Stimulated activated CD4-positive, alpha-beta T cell treated with anti-CD3 and anti-CD28 coated beads, Interleukin-2, amount 100 ng/mL, for 4 hours (primary cell): ENCODE measurements at places on chromosomes 5 and 9.
A peak's percentile ranks its signal among the peaks of the same experiment; 100 is the strongest.

- no peak for DNase-seq
These were observed 3.1 kb downstream of the GCNT1 start for GRCh38 chr9:76462126-76462525.

DNA sequence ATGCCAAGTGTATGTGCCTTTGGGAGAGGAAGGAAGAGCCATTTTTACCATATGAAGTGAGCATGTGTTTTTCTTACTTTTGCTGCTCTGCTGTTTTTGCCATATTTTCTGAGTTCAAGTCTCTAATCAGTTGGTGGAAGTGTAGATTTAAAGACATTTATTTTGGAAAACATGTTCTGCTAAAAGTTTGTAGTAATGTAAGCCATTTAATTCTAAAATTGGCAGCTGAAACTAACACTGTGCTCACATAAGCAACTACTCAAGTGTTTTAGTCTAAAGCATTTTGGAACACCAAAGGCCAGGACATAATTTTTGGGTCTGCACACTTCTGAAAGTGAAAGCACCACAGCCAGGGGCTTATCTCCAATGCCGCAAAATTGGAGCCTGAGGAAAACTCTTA, 363.4 kb upstream of the ZNF608 start:
- DNase-seq = no peak

DNA sequence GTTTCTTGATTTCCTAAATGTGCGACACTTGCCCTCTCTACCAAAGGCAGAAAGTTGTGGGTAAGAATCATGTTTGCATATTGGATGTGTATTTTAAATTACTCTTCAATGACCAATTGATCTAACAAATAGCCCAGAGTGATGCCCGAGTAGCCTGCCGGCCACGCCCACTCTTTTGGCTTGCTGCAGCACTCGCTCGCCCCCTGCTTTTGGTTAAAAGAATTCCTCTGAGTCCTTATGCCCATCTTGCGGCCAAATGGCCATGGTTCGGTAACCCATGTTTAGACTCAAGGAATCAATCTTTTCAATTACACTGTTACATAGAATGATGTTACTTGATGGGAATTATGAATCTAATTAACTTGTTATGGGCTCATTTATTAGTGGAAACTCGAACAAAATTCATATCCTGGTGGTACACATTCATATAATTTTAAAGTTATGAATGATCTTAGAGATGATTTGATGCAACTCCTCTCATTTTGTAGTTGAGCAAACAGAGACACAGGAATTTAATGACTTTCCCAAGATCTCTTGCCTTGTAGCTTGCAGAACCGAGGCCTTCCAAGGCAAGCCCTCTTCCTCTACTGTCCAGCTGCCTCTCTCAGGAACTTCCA, 36.5 kb downstream of the PPIC start:
- no peak for DNase-seq

- no peak for DNase-seq
These were observed 95.0 kb downstream of the MAN2A1 start for GRCh38 chr5:109784687-109785086.

DNA sequence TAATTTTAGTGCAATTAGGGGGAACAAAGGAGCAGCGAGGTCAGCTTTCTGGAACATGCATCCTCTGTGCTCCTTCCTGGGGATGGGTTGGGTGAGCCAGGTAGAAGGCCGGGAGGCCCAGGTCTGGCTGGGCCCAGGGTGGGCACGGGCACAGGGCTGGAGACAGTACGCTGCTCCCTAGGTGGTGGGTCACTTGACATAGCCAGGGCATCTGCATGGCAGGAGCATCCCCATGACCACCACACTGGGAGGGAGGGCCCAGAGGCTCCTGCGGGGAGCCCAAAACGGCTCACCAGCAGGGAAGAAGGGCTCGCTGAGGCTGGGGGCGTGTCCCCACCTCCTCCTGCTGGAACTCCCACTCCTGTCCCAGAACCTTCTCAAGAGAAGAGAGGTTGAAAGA, 216.8 kb downstream of the NXNL2 start:
- no peak for DNase-seq

DNA sequence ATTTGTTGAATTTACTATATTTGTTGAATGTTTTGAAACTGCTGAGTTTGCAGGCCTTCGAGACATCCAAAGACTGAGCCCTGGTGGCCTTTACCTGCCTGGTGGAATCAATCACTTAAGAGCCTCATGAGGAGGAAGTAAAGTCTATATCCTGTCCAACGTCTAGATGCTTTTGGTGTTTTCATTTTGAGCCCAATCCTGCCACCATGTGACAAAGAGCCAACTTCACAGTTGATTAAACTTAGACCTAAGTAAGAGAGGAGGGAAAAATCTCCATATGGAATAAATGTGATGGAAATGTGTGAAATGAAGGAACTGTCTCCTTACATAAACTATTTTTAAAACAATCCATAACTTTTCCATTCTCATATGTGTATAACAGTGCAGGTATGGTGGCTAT, 220.1 kb downstream of the PRR16 start:
- no peak for DNase-seq

DNA sequence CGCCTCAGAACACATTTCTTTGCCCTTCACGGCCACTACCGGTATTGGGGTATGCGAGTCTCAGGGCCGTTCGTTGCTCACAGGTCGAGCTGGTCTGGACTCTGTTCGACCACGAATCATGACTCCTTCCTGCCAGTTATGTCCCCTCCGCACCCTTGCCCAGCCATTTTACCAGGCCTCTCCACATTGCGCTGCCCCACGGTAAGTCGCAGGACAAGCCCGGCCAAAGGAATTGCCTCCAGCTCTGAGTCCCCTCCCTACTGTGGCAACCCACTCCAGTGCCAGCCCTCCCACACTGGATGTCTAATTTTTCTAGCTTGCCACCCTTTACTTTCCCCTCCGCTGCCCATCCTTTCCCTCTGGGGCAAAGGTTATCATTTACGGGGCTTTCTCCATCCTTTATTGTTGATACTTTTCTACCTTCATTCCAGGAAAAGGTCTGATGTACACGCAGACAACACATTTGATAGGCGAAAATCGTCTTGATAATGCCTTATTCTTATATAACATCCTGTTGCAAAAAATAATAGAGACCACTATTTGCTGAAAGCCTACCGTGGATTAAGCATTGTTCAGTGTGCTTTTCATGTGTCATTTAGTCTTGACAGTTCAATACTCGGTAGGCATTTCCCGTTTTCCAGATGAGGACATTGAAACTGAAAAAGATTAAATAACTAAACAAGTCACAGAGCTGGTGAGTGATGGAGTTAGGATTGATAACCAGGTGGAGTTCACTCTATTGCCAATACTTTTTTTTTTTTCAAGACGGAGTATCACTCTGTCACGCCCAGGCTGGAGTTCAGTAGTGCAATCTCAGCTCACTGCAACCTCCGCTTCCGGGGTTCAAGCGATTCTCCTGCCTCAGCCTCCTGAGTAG, 958 bp upstream of the HSPA5 start:
- DNase-seq = no peak

- no peak for DNase-seq
These were observed 134.5 kb downstream of the NFIB start for GRCh38 chr9:14179449-14179848.

DNA sequence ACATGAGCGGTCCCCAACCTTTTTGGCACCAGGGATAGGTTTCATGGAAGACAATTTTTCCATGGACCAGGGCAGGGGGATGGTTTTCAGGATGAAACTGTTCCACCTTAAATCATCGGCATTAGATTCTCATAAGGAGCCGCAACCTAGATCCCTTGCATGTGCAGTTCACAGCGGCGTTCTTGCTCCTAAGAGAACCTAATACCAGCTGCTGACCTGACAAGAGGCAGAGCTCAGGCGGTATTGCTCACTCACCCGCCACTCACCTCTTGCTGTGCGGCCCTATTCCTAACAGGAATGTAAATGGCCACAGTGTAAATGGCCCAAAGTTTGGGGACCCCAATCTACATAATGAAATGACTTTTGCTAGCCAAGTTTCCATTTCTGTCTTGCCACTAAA, 3.1 kb upstream of the PLIN2 start:
- no peak for DNase-seq

- peak; percentile 29 for DNase-seq
These were observed at the start of gene VAV2 for GRCh38 chr9:133991964-133992779. Gene VAV2 (minus strand): TSS chr9:133992324. CDS start chr9:133992278, 46 bp downstream.

GRCh38 chr9:13868336-13868735, 445.6 kb downstream of the NFIB start:
- DNase-seq = no peak

GRCh38 chr9:114038724-114039313, 39.3 kb downstream of the AMBP start:
- DNase-seq = no peak

GRCh38 chr5:108233617-108234155, 148.2 kb downstream of the FBXL17 start:
- no peak for DNase-seq

DNA sequence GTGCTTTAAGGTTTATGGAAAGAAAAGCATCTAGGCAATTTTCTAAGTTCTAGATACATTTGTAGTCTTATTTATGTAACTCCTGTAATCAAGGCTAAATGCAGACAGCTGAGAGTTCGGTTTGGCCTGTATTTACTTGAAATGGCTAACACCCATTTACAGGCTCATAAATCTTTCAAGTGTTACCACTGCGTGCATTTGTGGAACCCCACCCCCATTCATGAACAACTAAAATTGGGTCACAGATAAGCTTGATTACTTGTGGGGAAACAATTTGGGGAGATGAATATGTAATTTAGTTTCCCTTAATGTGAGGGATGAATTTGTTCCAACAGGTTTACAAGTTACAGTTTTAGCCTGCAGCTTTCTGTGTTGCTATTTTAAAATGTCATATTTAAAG, 360.6 kb downstream of the ARRDC3 start:
- DNase-seq = no peak

- no peak for DNase-seq
These were observed 330.4 kb upstream of the EDIL3 start for GRCh38 chr5:84715091-84715490.

DNA sequence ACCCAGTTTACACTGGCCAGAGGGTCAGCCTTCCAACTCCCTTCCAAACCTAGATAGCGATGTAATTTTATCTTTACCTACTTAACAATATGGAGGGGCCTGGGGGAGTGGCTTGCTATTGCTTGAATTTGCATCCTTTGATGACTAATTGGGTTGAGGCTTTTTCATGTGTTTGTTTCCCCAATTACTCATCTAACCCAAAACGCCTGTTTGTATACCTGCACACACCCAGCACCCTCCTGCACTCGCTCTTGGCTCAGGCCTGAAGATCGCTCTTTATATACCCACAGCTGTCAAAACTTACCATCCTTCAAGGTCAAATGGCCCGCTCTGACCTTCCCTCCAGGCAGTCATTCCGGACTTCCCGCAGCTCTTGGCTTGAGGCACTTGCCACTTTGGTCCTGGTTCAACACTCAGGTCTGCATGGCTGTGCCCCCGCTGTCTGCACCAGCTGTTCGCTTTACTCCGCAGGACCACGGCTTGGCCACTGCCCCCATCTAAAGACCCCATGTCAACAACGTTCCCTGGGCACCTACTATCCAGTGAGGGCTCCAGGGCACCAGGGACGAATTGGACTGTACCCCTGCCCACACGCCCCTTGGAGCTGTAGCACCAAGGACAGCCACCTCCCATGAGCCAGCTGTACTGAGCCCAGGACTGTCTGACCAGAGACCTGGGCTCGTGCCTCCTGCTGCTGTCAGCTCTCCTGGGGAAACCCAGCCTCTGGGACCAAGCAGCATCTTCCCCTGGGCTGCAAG, 76.1 kb upstream of the ADAMTS2 start:
- DNase-seq = no peak

GRCh38 chr5:38807570-38808483, 38.0 kb upstream of the OSMR start:
- no peak for DNase-seq

GRCh38 chr9:126411225-126411947, 84.8 kb downstream of the MVB12B start:
- DNase-seq = no peak

GRCh38 chr9:78029551-78030295, 1.9 kb downstream of the GNAQ start:
- DNase-seq = no peak

- no peak for DNase-seq
These were observed 183.1 kb upstream of the C9orf72 start for GRCh38 chr9:27756418-27756817.

DNA sequence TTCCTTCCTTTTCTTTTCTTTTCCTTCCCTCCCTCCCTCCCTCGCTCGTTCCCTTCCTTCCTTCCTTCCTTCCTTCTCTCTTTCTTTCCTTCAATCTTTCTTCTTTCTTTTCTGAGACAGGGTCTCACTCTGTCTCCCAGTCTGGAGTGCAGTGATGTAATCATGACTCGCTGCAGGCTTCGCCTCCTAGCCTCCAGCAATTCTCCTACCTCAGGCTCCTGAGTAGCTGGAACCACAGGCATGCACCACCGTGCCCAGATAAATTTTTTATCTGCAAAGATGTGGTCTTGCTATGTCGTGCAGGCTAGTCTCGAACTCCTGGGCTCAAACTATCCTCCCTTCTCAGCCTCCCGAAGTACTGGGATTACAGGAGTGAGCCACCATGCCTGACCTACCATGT, 81.4 kb downstream of the SPATA31C2 start:
- DNase-seq = no peak

GRCh38 chr9:5442400-5443011, 4.8 kb upstream of the PLGRKT start:
- DNase-seq = no peak

DNA sequence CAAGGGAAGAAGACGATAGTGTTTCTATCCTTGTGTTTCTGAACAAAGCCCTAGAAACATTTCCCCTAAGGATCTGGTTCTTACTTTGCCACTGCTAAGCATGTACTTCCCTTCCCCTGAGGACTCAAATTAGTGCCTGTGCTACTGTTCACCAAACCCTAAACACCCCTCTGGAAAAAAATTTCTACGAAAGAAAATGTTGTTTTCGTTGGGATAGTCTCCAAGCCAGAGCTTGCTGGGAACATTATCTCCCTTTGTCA, 294.6 kb downstream of the BNC2 start:
- no peak for DNase-seq

- DNase-seq = no peak
These were observed 75.2 kb downstream of the FCHO2 start for GRCh38 chr5:73030995-73031394.

GRCh38 chr9:95185956-95186355, 131.6 kb downstream of the FANCC start:
- no peak for DNase-seq

GRCh38 chr5:119313658-119314605, 41.9 kb upstream of the TNFAIP8 start:
- DNase-seq = no peak

- peak; percentile 24 for DNase-seq
These were observed 42.2 kb upstream of the FBP1 start for GRCh38 chr9:94681508-94681907.

- no peak for DNase-seq
These were observed 1241.5 kb upstream of the WWC1 start for GRCh38 chr5:167049771-167050567.

DNA sequence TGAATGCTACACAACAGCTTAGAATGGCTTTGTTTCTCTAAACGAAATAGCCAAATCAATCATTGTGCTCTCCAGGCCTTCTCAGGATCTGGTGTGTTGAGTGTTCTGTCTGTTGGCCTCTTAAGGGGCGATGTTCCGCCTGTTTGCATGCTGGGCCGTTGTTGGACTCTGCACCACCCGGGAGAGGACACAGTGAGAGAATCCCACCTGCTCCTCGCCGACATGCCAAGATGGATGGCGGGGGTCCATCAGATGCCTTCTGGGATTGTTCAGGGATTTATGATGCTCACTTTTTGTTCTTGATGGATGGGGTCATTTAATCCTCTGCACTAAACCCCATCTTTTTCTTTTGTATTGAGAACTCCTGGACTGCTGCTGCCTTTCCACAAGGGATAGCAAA, 159.9 kb downstream of the NTRK2 start:
- DNase-seq = no peak

- DNase-seq = no peak
These were observed 45.7 kb downstream of the TGFBR1 start for GRCh38 chr9:99150451-99151171.
